ENCODE measurements at places on chromosomes 6 and 20. TPM values are rescaled to one million over a fixed set of nuclear protein-coding genes. Genes with fewer than 3 reads are reported as not detected.

The MCHR2 gene
- total RNA-seq = 7.9 TPM

The LHFPL5 gene
- total RNA-seq = 0.98 TPM

The SLCO4A1 gene
- total RNA-seq = 1.7 TPM

The TGIF2 gene
- 4.2 TPM for total RNA-seq

The FOXA2 gene
- not detected for total RNA-seq

The NRN1 gene
- total RNA-seq = 9.6 TPM

The GMDS gene
- total RNA-seq = 7.6 TPM

The POM121L2 gene
- total RNA-seq = not detected

The WFDC10B gene
- total RNA-seq = not detected

The CENPQ gene
- total RNA-seq = 5.2 TPM

The GJA1 gene
- 53.6 TPM for total RNA-seq

The SYTL3 gene
- 3.0 TPM for total RNA-seq

The BPIFB1 gene
- not detected for total RNA-seq

The PDCD2 gene
- total RNA-seq = 32.5 TPM

The MYBL2 gene
- 0.98 TPM for total RNA-seq

The NEDD9 gene
- 31.7 TPM for total RNA-seq

The IFT52 gene
- 48.4 TPM for total RNA-seq

The DNAAF9 gene
- total RNA-seq = 36.9 TPM

The IRF4 gene
- under 0.01 TPM for total RNA-seq

The ME1 gene
- total RNA-seq = 5.7 TPM

The LCA5 gene
- 11.3 TPM for total RNA-seq

The GSTA3 gene
- not detected for total RNA-seq
